ENCODE measurements at places on chromosomes 12 and 14.

DNA sequence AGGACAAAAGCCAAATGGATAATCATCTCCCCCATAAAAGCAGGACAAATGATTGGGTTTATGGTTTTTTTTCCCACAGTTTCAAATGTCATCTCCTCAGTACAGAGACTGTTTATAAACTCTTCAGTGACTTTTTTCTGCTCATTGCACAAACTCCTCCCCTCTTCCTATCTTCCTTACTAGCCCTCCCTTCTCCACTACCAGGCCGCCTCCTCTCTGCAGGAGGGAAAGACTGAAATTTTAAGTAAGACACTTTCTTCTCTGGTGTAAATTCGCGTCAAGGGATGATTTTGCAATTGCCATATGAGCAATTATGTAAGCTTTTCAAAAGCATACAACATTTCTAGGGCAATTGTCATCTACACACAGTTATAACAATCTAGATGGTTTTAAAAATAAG is 37.0 kb downstream of the BTG1 start:
- DNase-seq: no peak

GRCh38 chr12:87021400-87021799 is 765.2 kb upstream of the MGAT4C start:
- no peak for DNase-seq

DNA sequence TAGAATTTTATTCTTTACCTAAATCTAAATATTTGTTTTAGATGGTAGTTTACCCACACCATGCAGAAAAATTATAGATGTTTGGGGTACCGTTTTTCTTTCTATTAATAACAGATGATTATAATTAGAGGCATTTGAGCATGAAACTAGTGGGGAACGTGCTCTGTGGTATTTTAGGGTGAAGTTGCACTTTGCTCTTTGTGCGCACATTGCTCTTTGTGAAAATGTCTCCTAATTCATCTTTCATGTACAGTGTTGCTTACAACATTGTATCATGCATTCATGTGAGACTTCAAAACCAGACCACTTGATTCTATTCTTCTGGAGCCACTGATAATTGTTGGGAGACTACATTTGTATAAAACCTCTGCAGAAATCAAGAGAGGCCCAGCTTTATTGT is 449.1 kb upstream of the RGS6 start:
- DNase-seq: no peak

GRCh38 chr12:108611884-108612415 is 14.1 kb upstream of the TMEM119 start:
- DNase-seq: no peak

DNA sequence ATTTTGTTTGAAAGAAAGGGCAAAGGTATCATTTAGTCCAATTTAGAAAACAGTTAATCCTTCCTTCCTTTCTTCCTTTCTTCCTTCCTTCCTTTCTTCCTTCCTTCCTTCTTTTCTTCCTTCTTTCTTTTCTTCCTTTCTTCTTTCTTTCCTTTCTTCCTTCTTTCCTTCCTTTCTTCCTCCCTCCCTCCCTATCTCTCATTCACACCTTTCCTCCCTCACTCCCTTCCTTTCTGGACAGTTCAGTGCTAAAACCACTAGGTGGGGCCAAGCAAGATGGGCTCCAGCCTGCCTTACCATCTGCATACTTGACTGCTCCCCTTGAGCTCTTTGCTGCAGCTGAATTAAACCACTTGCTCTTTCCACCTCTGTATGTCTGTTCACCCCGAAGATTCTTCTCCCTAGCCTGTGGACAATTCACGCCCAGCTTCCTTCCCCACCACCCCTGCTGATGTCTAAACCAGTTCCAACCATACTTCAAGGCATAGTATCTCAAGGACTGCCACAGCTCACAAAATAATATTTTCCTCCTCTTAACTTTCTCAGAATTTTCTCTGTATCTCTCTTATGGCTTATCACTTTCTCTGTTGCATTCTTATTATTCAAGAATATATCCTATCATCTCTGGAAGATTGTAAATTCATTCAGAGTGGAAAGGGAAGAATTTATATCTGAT is 78.0 kb downstream of the DBX2 start:
- no peak for DNase-seq

- DNase-seq: no peak
These were observed 13.4 kb downstream of the ISM2 start for GRCh38 chr14:77485256-77485655.

GRCh38 chr12:30286345-30286926 is 409.2 kb downstream of the IPO8 start:
- no peak for DNase-seq

- no peak for DNase-seq
These were observed 25.0 kb downstream of the YAF2 start for GRCh38 chr12:42213023-42213422.

- DNase-seq: no peak
These were observed 49.4 kb downstream of the SLC8A3 start for GRCh38 chr14:70139384-70139783.

DNA sequence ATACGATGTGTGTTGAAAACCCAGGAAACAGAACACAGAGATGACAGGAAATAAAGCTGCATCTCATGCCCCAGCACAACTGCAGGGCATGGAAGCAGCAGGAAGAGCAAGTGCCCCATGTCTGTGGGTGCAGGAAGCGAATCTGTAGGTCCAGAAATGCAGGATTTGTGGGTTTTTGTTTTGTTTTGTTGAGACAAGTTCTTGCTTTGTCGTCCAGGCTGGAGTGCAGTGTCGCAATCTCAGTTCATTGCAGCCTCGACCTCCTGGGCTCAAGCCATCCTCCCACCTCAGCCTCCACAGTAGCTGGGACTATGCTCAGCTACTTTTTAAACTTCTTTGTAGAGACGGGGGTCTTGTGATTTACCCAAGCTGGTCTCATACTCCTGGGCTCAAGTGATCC is 6.2 kb upstream of the RPS6KL1 start:
- DNase-seq: no peak

- no peak for DNase-seq
These were observed 10.3 kb upstream of the LRP1-AS start for GRCh38 chr12:57157588-57158173.

DNA sequence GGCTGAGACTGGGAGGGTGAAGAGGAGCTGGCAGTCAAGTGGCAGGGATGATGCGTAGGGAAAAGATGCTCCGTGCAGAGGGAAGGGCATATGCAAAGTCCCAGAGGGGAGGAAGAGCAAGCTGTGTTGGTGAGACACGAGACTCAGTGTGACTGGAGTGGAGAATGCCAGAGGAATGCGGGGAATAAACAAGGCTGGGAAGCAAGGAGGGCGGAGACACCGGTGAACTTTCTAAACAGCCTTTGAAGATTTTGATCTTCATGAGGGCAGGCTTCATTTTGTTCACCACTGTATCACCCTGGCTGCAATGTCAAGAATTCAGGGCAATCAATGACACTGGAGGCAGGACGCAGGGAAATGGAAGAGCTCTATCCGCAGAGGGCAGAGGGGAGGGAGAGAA is 535.8 kb downstream of the FUT8 start:
- no peak for DNase-seq

GRCh38 chr14:51846631-51847488 is 13.6 kb upstream of the GNG2 start:
- peak; percentile 43 for DNase-seq

GRCh38 chr12:2341871-2342270 is 289.1 kb downstream of the CACNA1C start:
- no peak for DNase-seq

GRCh38 chr12:114744691-114745090 is 60.7 kb upstream of the TBX3 start:
- no peak for DNase-seq

DNA sequence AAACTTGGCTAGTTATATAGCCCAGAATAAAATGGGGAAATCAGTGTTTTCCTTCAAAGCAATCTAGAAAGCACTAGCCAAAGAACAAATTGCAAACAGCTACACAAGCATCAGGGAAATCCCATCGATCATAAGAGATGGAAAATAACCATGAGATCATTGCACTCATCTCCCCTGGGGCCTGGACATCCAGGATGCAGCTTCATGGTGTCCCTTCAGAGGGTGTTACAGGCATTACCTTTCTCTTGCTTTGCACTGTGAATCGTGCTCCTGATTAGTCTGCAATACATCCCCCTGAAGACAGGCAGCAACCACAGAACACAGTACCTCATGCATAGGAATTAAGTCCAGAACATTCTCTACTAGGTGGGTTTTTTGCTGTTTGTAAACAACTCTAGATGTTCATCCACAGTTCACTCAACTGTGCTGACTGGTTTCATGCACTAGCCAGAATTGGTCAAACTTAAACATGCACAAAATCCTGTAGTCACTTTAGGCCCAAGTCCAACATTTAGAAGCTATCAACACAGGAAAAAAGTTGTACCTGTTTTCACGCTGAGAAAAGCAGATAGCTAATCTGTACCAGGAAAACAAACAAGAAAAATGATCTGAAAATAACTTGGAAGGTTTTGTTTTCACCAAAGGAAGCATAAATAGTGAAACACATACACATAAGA is 120.1 kb downstream of the ZFP36L1 start:
- no peak for DNase-seq

- no peak for DNase-seq
These were observed 1.8 kb downstream of the ITGA7 start for GRCh38 chr12:55705782-55706402.

DNA sequence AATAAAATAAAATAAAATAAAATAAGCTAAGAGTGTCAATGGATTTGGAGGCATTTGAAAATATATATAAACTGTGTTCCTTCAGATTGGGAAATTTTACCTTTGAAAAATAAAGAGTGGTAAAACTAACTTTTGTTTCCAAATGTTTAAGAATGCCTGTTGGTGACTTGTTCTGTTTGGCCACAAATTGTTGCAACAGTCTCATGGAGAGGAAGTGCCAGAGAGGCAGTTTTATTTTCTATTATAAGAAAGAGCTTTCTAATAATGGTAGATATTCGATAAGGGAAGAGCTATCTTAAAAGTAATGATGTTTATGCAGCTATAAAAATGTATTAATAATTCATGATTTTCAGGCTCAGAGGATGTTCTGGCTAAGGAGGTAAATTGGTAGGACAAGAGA is 68.8 kb upstream of the MDGA2 start:
- DNase-seq: no peak

- DNase-seq: no peak
These were observed 128.1 kb downstream of the ASCL1 start for GRCh38 chr12:103085541-103085940.

DNA sequence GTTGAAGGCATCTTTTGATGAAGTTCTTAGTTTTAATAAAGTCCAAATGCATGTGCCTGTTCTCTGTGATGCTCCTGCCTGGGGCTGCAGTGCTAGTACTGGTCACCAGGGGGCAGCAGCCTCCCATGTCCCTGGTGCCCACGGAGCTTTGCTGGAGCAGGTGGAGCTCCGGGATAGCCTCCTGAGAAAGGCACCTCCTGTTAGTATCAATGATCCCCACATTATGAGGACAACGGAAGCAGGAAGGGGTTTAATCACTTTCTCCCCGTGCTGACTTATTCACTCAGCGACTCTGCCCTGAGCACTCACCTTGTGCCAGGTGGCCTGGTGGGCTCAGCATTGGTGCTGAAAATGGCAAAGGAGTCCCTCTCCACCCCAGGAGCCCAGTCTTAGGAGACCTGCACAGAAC is 123.0 kb upstream of the PZP start:
- peak; percentile 40 for DNase-seq

GRCh38 chr12:89346741-89347324 is 5.5 kb downstream of the DUSP6 start:
- DNase-seq: peak; percentile 71

DNA sequence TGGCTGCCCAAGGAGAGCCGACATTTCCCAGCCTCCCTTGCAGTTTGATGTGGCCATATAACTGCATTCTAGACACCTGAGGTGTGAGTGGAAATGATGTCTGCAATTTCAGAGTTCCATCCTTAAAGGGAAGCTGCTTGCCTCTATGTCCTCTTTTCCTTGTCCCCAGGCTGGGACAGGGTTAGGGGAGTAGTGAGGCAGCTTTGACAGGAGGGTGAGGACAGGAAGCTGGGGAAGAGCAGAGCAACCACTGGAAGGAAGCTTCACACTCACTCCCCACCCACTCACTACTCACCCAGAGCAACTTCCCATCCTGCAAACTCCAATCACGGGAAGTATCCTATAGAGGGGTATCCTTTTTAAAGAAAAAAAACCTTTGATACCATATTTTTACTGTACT is 28.9 kb upstream of the LTA4H start:
- no peak for DNase-seq

- DNase-seq: no peak
These were observed 12.6 kb upstream of the PUS1 start for GRCh38 chr12:131916306-131917138.

- DNase-seq: no peak
These were observed 64.7 kb downstream of the SPPL3 start for GRCh38 chr12:120839503-120839902.

DNA sequence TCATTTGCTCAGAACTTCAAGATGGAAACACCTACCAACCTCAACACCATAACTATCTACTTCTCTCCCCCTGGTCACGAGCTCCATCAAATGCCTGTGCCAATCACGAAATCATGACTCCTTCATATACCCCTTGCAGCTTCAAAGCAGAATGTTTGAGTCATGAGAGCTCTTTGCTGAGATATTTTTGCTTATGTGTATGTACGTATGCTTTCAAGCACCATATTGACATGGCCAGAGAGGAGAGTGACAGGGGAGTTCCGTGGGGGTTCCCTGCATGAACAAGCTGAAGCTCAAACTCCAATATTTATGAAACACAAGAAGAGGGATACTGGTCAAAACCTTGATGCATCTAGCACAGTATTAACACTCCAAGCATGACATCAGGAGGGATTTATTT is 374.4 kb downstream of the DPF3 start:
- no peak for DNase-seq

GRCh38 chr12:24133384-24133783 is 183.9 kb upstream of the SOX5 start:
- DNase-seq: no peak

- DNase-seq: no peak
These were observed 20.0 kb downstream of the BEST3 start for GRCh38 chr12:69679119-69679518.

DNA sequence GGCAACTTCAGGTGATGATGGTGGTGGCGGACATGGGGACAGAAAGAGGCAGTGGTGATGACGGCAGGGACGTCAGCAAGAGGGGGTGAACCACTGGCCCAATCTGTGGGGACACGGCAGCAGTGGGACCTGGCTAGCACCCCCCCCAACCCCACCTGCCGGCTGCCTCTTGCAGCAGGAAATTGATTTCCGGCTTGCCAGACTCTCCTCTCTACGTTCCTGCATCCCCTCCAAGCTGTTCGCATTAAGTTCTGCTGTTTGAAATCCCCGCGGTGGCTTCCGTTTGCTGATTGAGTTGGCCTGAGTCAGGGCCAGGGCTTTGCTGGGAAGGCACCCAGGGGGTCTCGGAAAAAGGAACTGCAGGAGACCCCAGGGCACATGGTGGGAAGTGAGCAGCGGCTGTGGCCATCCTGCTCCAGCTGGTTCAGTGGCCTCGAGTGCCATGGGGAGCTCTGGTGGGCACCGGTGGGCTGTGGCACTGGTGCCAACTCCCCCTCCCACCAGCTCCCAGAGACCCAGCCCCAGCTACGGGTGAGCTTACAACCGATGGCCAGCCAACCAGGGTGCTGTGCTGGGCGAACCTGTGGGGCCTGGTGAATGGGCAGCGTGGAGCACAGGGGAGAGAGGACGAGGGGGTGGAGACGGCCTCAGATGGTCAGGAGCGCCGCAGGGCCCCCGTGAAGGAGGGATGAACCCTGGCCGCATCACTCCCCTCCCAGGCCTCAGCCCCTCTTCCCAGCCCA is 14.6 kb upstream of the NUDT14 start:
- no peak for DNase-seq

- no peak for DNase-seq
These were observed 11.2 kb downstream of the GPR132 start for GRCh38 chr14:105053996-105054395.
